Gastrocnemius medialis (tissue), 4 donors: ENCODE measurements at places on chromosomes 7 and 10.

- H3K27ac ChIP-seq = no peak overlapping the region
- no peak for DNase-seq
- H3K4me3 ChIP-seq = no peak overlapping the region
- H3K4me1 ChIP-seq = no peaks in the 10 kb centered on the region
- H3K27me3 ChIP-seq = no peaks in the 10 kb centered on the region
- no peaks in the 10 kb centered on the region for H3K36me3 ChIP-seq
Measured at GRCh38 chr10:44393051-44393630, 8.2 kb upstream of the CXCL12 start.

DNA sequence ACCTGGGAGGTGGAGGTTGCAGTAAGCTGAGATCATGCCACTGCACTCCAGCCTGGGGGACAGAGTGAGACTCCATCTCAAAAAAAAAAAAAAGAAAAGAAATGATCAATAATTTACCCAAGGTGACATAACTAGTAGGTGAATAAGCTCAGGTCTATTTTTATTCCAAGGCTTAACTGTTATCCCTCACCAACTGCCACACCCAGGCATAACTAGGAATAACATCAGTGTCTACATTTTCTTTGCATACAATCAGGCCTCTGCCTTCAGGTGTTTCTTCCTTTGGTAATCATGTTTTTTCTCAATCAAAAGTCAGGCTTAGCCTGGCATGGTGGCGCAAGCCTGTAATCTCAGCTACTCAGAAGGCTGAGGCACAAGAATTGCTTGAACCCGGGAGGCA, 26.6 kb downstream of the CPEB3 start:
- no peak overlapping the region for H3K27ac ChIP-seq
- H3K27me3 ChIP-seq = no peaks in the 10 kb centered on the region
- no peaks in the 10 kb centered on the region for H3K4me1 ChIP-seq

DNA sequence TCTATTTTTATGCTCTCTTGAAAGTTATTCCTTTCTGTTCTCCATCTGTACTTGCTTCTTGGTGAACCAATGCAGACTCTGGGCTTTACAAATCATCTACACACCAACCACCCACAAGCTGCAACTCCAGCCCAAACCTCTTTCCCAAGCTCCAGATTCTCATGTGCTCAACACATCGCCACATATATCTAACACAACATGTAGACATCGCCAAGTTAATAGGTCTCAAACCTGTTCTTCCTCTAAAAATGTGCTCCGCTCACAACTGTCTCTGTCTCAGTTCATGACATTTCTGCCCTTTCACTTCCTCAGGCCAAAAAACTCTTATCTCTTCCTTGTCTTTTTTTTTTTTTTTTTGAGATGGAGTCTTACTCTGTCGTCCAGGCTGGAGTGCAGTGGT, 95.7 kb upstream of the EEPD1 start:
- no peak for DNase-seq
- peaks cover 21% of the 10 kb centered on the region for H3K4me1 ChIP-seq
- no peaks in the 10 kb centered on the region for H3K36me3 ChIP-seq
- H3K27ac ChIP-seq = no peak overlapping the region

DNA sequence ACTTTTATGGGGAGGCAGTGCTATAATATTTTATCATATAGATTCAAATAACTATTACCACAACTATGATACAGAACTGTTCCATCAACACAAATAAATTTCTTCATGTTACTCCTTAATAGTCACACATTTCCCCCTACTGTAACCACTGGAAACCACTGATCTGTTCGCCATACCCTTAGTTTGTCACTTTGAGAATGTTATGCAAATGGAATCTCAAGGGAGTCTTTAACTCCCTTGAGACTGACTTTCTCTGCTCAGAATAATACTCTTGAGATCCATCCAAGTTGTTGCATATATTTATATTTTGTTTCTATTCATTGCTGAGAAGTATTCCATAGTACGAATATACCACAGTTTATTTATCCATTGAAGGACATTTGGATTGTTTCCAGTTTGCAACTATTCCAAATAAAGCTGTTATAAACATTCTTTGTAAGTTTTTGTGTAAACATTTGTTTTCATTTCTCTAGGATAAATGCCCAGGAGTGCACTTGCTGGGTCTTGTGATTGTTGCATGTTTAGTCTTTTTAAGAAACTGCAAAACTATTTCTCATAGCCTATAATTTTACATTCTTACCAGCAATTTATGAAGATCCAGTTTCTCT, 19.7 kb upstream of the PON2 start:
- no peak for DNase-seq
- H3K27ac ChIP-seq = no peak overlapping the region
- no peak overlapping the region for H3K4me3 ChIP-seq
- H3K27me3 ChIP-seq = no peaks in the 10 kb centered on the region

DNA sequence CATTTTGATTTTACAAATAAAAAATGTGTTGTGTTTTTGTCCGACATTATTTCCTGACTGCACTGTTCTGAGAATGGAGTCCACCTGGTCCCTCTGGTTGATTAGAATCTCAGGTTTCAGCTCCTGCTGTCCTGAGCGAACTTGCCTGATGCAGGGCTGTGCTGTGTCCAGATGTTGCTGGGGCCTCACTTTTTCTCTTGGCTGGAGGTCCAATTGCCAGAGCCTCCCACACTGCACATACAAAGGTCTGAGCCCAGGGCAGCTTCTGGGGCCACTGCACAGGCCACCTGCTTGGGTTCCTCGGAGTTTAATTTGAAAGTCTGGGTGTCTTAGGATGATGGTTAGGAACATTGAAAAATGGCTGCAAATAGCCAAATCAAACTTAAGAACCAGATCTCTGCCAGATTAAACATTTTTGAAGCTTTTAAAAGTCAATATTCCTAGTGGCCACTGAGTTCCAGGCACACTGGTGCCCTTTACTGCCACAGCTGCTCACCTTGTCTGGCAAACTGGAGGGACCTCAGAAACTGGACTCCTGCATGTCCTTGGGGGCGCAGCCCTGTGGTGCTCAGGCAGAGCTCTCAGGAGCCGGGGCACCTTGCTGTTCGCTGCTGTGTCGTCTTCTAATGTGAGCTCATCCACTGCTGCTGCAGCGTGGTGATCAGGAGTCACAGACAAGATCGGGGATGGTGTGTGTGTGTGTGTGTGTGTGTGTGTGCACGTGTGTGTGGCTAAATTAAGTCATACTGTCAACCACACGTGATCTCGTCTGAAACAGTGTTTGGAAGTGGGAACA, 75.0 kb downstream of the WDR37 start:
- H3K4me1 ChIP-seq = no peaks in the 10 kb centered on the region
- H3K27ac ChIP-seq = no peak overlapping the region
- peaks cover 3% of the 10 kb centered on the region for H3K36me3 ChIP-seq
- H3K4me3 ChIP-seq = no peak overlapping the region

DNA sequence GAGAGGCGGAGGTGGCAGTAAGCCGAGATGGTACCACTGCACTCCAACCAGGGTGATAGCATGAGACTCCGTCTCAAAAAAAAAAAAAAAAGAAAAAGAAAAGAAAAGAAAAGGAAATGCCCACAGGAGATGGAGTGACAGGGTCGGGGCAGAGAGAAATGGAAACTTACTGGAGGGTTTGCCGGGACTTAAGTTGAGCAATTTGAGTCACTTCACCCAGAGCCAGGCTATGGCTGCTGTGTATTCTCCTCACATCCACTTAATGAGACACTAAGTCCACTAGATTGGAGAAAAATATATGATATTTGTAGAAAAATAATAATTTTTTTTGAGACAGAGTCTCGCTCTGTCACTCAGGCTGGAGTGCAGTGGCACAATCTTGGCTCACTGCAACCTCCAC, 4.6 kb upstream of the PFKFB3 start:
- no peaks in the 10 kb centered on the region for H3K27me3 ChIP-seq
- H3K4me1 ChIP-seq = peaks cover 66% of the 10 kb centered on the region
- H3K36me3 ChIP-seq = no peaks in the 10 kb centered on the region

DNA sequence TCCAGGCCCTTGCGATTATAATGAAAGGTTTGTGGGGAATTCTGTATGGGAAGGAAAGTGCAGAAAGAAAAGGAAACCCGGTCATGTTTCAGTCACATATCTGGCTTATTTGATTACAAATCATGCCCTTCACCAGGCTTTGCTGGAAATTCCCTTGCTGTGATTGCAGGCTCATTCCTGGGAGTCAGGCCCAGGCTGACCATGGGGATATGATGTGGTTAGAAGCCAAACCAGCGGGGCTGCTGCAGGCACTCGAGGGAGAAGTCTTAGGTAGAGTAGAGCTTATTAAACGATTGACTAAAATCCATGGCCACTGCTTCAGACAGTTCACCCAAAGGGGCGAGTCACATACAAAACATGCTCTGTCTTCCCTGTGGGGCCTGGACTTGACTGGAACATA, 16.2 kb downstream of the PKD1L1 start:
- no peak overlapping the region for H3K4me3 ChIP-seq
- no peaks in the 10 kb centered on the region for H3K27me3 ChIP-seq
- no peak for DNase-seq
- no peaks in the 10 kb centered on the region for H3K4me1 ChIP-seq

DNA sequence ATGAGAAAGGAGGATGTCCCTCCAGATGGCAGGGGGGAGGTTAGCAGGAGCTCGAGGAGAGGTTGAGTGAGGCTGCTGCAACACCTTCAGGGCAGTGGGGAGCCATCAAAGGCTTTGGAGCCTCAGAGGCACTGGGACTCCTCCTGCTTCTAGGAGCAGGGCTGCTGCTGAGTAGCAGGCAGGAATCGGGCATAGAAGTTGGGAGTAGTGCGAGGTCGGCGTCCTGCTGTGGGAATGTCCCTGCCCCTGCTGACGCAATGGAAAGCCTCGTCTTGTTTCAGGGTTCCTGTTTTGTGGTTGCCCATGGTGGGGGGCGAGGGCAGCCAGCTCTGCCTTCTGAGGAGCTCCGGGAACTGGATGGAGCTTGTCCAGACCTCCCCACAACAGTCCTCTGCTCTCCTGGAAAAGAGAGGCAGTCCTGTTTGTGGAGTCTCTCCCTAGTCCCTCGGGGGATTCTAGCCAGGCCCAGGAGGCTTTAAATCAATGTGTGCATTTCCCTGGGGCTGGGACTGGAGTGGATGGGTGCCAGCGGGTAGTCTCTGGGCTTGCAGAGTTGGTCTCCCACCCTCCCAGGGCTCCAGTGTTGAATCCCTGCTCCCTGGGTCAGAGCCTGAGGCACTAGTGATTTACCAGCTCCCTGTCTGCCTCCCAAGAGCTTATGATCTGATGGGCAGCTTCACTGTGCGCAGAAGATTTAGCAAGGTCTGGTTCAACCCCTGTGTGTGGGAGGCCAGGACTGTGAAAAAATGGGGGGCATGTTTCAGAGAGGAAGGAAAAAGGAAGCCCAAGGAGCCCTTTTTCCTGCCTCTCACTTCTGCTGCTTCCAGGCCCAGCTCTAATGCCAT, 98.7 kb upstream of the PPIF start:
- peak overlapping the region; percentile 65 for H3K27ac ChIP-seq
- H3K27me3 ChIP-seq = no peaks in the 10 kb centered on the region
- DNase-seq = no peak
- peaks cover 62% of the 10 kb centered on the region for H3K4me1 ChIP-seq
- no peak overlapping the region for H3K4me3 ChIP-seq
- H3K36me3 ChIP-seq = no peaks in the 10 kb centered on the region

DNA sequence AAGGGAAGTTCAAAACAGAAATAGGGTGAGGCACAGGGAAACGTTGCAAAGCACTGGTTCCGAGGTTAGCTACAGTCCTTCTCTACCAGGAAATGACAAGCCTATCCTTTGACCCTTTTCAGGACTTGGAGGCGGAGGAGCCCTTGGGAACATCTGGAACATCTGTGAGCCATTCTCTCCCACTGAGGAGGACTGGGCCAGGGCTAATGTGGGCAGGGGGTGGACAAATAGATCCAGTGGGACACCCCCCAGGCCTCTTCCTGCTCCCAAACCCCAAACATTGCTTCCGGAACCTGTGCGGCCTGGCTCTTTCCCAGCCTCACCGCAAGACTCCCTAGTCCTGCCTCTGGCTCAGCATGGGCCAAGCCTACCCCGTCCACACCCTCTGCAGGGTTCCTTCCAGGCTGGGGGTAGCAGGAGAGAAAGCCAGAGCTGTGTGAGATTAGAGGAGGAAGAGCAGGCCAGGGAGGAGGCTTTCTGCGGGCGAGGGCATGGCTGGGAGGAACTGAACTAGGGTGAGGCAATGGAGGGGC, 36.5 kb downstream of the GHRHR start:
- no peak overlapping the region for H3K4me3 ChIP-seq
- DNase-seq = no peak
- no peaks in the 10 kb centered on the region for H3K27me3 ChIP-seq
- no peaks in the 10 kb centered on the region for H3K4me1 ChIP-seq
- H3K36me3 ChIP-seq = no peaks in the 10 kb centered on the region
- peak overlapping the region; percentile 52 for H3K27ac ChIP-seq

DNA sequence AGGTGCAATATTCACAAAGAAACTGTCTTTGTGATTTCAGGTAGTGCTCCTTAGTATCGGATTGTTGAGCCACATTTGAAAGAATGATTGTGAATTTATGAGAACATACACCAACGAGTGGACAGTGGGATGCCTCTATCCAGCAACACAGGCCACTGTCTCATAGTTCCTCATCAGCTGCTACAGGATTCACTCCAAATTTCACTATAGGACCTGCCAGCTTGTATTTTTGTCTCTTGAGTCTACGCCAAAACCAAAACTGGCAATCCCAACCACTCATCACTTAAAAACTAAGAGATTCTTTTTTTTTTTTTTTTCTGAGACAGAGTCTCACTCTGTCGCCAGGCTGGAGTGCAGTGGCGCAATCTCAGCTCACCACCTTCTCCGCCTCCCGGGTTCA, 964.5 kb downstream of the CNTNAP2 start:
- H3K4me3 ChIP-seq = no peak overlapping the region
- H3K27me3 ChIP-seq = no peaks in the 10 kb centered on the region
- H3K4me1 ChIP-seq = no peaks in the 10 kb centered on the region

DNA sequence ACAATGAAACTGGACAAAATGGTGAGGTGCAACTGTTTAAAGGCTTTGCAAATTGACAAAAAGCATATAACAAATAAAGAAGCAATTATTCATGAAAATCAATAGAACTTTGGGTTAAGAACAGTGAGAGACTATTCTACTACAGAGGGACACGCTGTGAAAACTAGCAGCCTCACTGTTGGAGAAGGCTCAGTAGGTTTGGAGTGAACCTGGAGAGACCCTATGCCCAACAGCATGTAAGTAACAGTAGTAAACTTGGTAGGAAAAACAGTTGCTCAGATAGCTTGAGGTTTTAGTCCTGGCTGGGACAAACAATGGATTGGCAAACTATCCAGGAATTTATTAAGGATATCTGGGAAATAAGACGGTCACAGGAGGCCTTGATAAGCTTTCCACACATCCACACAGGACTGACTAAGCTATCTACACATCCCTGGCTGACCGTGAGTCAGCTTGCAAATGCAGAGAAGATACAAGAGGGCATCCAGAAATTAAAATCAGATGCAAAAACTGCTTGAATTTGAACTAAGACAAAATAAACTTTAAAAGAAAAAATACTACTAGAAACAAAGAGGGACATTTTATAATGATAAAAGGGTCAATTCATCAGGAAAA, 15.9 kb downstream of the FAM149B1 start:
- no peaks in the 10 kb centered on the region for H3K36me3 ChIP-seq
- H3K27me3 ChIP-seq = no peaks in the 10 kb centered on the region
- H3K4me1 ChIP-seq = no peaks in the 10 kb centered on the region
- H3K27ac ChIP-seq = no peak overlapping the region
- no peak overlapping the region for H3K4me3 ChIP-seq
- DNase-seq = no peak
